NCI-H1436 treated with DMSO at 0.1 percent for 48 hours (cell line): ENCODE measurements at places on chromosomes 5 and 9.

GRCh38 chr5:125037020-125037419, 290.6 kb upstream of the ZNF608 start:
- no peak for DNase-seq

- DNase-seq, result no peak
Measured at GRCh38 chr5:36374266-36374862, 72.7 kb upstream of the RANBP3L start.

DNA sequence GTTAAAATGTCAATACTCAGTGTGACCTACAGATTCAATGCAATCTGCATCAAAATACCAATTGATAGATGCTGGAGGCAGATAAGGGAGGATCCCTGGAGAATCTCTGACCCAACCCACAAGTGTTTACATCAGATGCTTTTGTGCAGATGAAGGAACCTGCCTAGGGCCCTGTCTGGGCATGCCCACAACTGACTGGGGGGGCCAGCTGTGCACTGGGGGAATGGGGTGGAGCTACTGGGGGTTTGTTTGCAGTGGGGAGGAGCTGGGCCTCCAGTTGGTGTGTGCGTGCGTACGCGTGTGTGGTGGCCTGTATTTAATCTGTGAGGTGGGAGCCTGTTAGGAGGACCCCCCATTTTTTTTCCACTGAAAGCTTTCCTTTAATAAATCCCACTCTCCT, 244.9 kb downstream of the TRIM36 start:
- no peak for DNase-seq

- no peak for DNase-seq
Measured at GRCh38 chr5:73417303-73418034, 31.1 kb downstream of the FOXD1 start.

GRCh38 chr5:141845371-141845851, 32.8 kb downstream of the PCDH1 start:
- DNase-seq, result peak; percentile 74

- no peak for DNase-seq
Measured at GRCh38 chr5:127612441-127613141, 36.3 kb upstream of the CTXN3 start.

DNA sequence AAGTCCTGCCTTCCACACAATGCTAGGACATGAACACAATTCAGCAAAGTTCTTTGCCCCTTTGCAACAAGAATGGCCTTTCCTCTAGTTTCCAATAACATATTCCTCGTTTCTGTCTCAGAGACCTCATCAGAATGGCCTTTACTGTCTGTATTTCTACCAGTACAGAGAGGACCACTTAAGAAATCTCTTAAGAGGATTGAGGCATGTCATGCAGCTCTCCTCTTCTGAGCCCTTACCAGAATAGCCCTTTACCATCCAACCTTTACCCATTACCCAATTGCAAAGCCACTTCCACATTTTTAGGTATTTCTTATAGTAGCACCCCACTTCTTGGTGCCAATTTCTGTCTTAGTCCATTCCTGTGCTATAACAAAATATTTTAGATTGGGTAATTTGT, 20.3 kb downstream of the TNPO1 start:
- no peak for DNase-seq

DNA sequence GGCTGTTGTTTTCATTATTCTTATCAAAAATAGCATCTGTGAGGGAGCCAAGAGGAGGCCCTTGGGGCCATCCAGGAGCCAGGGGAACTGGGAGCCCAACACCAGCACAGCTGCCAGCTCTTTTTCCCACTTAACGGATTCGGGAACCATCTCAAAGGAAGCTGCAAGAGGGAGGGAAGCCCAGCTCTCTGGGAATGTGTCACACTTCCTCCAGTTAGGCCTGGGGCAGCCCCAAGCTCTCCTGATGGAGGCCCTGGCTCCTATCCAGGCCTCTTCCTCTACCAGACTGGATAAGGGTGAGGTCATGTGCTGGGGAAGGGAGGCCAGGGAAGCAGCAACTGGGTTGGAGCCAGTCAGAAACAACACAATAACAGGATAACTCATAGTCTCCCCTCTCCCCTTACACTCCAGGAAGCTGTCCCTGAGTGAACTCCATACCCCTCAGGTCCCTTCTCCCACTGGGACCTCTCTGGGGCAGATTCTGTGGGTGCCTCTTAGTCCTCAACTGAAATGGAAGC, 12.7 kb downstream of the CSF2 start:
- DNase-seq, result no peak

GRCh38 chr9:125881042-125881441, 133.9 kb downstream of the PBX3 start:
- DNase-seq, result no peak

DNA sequence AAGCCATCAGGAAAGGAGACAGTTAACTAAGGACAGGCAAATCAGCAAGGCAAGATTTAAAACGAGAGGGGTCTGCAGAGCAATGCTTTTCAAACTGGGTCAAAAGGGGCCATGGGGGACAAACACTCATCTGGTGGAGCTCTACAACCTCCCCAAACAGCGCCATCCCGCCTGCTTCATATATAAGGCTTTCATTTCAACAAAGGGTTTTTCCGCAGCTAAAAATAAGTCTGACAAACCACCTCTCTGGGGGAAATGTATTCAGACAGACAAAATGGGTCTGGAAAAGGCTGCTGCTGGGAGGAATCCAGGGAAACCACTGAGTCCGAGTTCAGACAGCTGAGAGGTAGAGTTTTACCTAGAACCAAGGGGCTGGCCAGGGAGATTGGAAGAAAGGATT, 8.3 kb upstream of the SEPTIN8 start:
- no peak for DNase-seq

GRCh38 chr5:101678481-101679193, 617.4 kb downstream of the SLCO4C1 start:
- no peak for DNase-seq

- DNase-seq, result no peak
Measured at GRCh38 chr9:92965061-92965758, 17.9 kb downstream of the FGD3 start.

- no peak for DNase-seq
Measured at GRCh38 chr5:27325513-27325912, 287.1 kb upstream of the CDH9 start.

- no peak for DNase-seq
Measured at GRCh38 chr9:27339661-27340284, 42.8 kb upstream of the EQTN start.

DNA sequence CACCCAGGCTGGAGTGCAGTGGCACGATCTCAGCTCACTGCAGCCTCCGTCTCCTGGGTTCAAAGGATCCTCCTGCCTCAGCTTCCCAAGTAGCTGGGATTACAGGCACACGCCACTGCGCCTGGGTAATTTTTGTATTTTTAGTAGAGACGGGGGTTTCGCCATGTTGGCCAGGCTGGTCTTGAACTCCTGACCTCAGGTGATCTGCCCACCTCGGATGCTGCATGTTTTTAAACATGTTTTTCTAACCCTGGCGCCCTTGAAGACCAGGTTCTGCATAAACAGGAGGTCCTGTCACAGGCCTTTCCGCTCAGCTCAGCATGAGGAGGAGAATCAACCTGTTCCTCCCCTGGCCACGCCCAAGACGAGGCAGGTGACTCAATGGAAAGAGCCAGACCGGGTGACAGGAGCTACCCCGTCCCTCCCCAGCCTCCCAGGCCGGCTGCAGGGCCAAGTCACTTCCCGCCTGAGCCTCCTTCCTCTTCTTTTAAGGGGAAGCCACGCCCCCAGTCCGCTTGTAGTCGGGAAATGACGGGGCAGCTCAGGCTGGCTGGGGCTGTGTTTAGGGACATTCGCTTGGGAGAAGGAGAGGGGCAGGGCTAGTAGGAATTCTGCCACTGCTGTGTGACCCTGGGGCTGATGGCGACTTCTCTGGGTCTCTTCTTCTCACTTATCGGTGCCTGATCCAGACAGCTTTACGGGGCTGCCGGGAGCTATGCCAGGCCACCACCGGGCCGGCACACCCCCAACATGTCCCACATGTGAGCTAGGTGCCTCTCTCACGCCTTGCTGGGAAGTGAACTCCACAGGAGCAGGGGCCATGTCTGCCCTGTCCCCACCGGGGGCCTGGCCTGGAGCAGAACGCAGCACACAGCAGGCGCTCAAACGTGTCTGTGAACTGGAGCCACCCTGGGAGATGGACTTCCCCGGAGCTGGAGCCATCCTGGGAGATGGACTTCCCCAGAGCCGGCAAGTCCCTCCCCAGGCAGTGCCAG, 6.1 kb downstream of the NOTCH1 start:
- DNase-seq, result no peak

GRCh38 chr9:93085676-93086075, 10.3 kb upstream of the CARD19 start:
- DNase-seq, result no peak

DNA sequence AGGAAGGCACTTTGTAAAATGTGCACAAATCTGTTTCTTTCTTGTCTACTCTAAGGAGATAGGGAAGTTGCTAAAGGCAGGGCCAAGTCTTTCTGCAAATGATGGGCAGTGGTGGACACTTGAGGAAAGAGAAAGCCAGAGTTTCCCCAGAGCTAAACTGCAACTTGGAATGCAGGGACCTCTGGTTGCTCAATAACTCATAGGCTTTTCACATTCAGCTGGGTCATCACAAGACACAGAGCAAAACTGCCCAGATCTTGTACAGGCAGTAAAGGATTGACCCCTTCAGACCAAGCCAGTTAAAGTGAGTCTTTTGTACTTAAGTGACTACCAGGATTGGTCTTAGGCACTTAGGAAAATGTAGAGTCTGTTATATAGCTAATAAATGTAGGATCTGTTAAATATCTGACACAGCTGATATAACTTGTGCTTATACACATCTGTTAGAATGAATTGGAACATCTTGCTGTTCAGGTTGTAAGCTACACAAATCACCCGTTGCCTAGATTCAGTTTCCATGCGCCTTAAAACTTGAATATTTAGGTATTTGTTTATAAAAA, 13.5 kb upstream of the AGXT2 start:
- DNase-seq, result no peak

GRCh38 chr9:131704988-131705387, 34.9 kb downstream of the RAPGEF1 start:
- DNase-seq, result no peak

DNA sequence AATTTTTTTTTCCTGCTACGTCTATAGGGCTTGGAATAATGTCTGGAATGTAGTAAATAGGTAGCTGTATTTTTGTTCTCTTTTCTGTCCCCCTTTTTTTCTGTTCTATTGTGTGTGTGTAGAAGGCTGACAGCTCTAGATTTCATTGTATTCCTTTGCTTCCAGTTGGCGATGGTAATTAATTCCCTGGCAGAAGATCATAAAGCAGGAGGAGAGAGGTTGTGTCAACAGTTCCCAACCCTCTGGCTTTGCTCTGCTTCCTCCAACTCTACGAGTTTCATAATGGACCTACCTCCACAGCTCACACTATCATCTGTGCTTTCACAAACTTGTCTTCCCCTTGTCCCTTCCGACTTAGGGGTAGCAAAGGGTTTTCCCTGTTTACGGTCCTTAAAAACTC, 117.9 kb upstream of the CDH18 start:
- no peak for DNase-seq

- no peak for DNase-seq
Measured at GRCh38 chr9:21770871-21771560, 31.4 kb upstream of the MTAP start.

DNA sequence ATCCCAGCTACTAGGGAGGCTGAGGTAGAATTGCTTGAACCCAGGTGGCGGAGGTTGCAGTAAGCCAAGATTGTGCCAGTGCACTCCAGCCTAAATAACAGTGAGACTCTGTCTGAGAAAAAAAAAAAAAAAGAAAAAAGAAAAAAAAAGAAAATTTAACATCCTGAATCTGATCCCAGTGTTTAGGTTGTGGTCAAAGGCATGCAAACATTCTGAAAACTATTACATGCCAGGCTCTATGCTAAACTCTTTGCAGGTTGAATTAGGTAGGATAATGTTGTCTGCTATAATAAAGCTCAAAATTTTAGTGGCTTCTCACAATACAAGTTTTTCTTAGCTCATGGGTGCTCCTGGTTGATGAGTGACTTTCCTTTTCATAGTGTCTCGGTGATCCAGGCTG, 367.4 kb downstream of the PSAT1 start:
- no peak for DNase-seq

DNA sequence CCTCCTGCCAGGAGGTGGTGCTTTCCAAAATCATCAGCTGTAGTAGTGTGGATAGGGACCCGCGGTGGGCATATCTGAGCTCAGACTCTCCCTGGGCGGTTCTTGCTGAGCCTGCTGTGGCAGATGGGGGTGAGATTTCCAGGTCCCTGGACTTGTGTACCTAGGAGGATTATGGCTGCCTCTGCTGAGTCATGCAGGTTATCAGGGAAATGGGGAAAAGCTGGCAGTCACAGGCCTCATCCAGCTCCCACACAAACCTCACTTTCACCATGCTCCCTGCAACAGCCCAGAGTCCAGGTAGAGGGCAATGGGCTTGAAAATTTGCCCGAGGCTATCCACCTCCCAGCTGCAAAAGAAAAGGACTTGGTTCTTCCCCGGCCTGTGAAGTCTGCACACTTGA, 23.4 kb upstream of the MAMDC2 start:
- no peak for DNase-seq

DNA sequence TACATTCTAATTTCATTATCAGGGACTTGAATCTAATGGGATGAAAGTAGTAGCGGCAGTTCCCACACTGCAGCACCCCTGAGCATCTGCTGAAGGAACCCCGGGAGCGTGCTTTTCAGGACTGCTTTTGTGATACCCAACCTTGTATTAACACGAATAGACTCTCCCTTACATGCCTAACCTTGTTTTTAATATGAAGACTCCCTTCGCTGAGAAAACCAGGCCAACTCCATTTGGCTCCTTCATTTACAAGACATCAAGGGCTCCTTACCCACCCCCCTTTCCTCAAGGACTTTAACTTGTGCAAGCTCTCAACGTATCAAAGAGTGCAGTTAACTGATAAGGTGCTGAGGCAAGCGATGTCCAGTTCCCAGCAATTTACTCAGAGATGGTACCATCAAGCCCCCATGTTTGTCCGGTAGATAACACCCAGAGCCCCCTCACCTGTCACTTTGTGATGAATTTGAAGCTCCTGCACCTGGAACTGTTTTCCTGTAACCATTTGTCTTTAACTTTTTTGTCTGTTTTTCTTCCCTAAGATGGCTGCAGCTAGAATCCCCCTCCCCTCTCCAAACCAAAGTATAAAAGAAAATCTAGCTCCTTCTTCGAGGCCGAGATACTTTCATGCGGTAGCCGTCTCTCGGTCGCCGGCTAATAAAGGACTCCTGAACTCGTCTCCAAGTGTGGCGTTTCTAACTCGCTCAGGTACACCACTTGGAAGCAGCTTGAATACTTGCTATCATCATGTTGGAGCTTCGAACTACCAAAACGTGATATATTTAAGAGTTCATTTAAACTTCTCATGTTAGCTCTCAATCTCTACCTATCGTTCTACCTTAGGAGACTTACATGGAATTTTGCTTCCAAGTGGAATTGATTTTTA, 10.7 kb downstream of the HNRNPH1 start:
- no peak for DNase-seq

- no peak for DNase-seq
Measured at GRCh38 chr9:93665128-93665636, 88.8 kb downstream of the PHF2 start.

- DNase-seq, result no peak
Measured at GRCh38 chr5:34571677-34572041, 84.5 kb upstream of the RAI14 start.
